ENCODE measurements at places on chromosomes 3 and 15. TPM values are rescaled to one million over a fixed set of nuclear protein-coding genes. Genes with fewer than 3 reads are reported as not detected.

- H3K4me3 ChIP-seq: no peak overlapping the region
- no peak overlapping the region for H3K27ac ChIP-seq
- H3K4me1 ChIP-seq: no peaks in the 10 kb centered on the region
- DNase-seq: no peak
- no peaks in the 10 kb centered on the region for H3K36me3 ChIP-seq
Observed at GRCh38 chr3:154976072-154976983, 103.8 kb upstream of the MME start.

GRCh38 chr3:65017359-65017758 is 329.6 kb upstream of the ADAMTS9 start:
- no peaks in the 10 kb centered on the region for H3K4me1 ChIP-seq
- H3K27ac ChIP-seq: no peak overlapping the region
- no peak for DNase-seq
- no peaks in the 10 kb centered on the region for H3K27me3 ChIP-seq
- no peaks in the 10 kb centered on the region for H3K36me3 ChIP-seq

- H3K4me1 ChIP-seq: no peaks in the 10 kb centered on the region
- H3K36me3 ChIP-seq: no peaks in the 10 kb centered on the region
- no peaks in the 10 kb centered on the region for H3K27me3 ChIP-seq
- no peak for DNase-seq
Observed at GRCh38 chr3:86788371-86788770, 202.6 kb downstream of the VGLL3 start.

- no peaks in the 10 kb centered on the region for H3K36me3 ChIP-seq
- no peak overlapping the region for H3K4me3 ChIP-seq
- H3K27me3 ChIP-seq: no peaks in the 10 kb centered on the region
- H3K27ac ChIP-seq: peak overlapping the region; percentile 62
- peaks cover 19% of the 10 kb centered on the region for H3K4me1 ChIP-seq
Observed at GRCh38 chr3:37227870-37228549, 53.6 kb upstream of the LRRFIP2 start.

DNA sequence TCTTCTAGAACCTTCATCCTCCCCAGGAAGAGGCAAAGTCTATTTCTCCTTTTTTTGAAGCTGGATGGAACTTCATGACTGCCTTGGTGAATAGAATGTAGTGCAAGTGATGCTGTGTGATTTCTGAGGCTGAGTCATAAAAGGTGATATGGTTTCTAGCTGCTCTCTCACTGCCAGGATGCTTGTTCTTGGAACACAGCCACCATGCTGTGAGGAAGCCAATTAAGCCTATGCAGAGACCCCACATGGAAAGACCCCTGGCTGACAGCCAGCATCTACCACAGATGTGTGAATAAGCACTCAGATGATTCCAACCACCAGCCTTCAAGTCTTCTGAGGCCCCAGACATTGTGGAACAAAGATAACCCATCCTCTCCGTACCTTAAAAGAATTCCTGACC is 57.0 kb downstream of the ISL2 start:
- no peaks in the 10 kb centered on the region for H3K4me1 ChIP-seq
- H3K4me3 ChIP-seq: no peak overlapping the region
- no peaks in the 10 kb centered on the region for H3K27me3 ChIP-seq
- H3K36me3 ChIP-seq: no peaks in the 10 kb centered on the region
- DNase-seq: no peak

DNA sequence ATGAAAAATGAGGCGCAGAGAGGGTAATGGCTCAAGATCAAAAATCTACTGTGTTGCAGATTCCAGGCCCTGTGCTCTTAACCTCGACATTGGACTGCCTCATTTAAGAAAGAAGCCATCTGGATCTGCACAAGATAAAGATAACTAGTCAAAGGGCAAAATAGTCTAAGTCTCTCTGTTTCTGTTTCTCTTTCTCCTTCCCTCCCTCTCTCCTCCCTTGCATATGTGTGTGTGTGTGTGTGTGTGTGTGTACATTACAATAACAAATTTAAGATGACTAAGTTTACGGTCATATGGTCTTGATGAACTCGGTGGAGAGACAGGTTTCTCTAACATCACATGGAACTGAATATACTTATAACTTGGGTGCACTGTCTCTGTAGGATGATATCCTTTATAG is 69.2 kb downstream of the MEIS2 start:
- H3K27me3 ChIP-seq: no peaks in the 10 kb centered on the region
- H3K36me3 ChIP-seq: no peaks in the 10 kb centered on the region
- no peak overlapping the region for H3K27ac ChIP-seq
- H3K4me1 ChIP-seq: no peaks in the 10 kb centered on the region

GRCh38 chr3:179860275-179861107 is 176.2 kb downstream of the PEX5L start:
- H3K4me1 ChIP-seq: no peaks in the 10 kb centered on the region
- no peak overlapping the region for H3K27ac ChIP-seq
- DNase-seq: no peak
- no peak overlapping the region for H3K4me3 ChIP-seq

DNA sequence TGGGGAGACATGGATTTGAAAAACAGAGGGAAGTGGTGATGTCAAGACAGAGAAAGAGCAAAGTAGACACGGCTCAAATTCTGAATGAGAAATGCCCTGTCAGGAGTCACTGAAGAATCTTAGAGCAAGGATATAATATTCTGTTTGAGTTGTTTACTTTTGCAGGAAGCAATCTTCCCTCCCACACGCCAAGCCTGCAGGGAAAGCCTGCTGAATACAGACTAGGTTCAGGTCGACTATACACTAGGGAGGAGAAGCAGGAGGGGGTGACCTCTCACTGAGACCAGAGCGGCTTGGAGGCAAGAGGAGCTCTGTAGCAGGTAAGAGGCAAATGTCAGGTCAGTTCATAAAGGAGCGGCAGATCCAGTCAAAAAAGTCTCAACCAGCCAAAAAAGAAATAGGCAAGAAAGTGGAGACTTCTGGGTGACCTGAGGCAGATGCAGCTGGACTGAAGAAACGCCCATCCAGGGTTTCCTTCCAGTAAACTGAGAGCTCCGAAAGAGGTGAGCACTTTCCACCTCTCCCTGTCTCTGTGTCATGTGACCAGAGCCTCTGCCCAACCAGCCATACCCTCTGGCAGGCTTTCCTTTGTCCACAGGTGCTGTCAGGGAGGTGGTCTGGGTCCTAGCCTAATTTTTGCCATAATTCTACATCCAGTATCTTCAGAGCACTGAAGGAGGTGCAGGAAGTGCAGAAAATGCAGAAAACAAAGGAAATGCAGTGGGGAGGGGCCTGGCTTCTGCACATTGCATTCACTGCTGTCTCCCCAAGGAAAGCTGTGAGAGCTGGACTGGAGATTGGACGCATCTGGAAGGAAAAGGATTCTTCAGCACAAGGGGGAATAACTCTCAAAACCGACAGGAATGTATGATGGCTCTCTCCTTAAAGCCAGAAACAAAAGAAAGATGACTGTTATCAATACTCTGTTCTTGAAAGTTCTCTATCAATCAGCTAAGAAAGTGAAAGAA is 37.8 kb upstream of the CTXND1 start:
- H3K4me1 ChIP-seq: no peaks in the 10 kb centered on the region
- no peak for DNase-seq
- no peaks in the 10 kb centered on the region for H3K27me3 ChIP-seq
- no peak overlapping the region for H3K27ac ChIP-seq
- no peaks in the 10 kb centered on the region for H3K36me3 ChIP-seq

Gene SPESP1
- total RNA-seq: 0.98 TPM

Gene KLHL40
- 0.19 TPM for total RNA-seq

Gene BUB1B
- total RNA-seq: 1.7 TPM

Gene SUSD5
- not detected for total RNA-seq
